Omental fat pad (tissue), 4 donors: ENCODE measurements at places on chromosomes 1 and 21.

GRCh38 chr1:173798078-173798477 is 26.4 kb upstream of the DARS2 start:
- no peak for DNase-seq

DNA sequence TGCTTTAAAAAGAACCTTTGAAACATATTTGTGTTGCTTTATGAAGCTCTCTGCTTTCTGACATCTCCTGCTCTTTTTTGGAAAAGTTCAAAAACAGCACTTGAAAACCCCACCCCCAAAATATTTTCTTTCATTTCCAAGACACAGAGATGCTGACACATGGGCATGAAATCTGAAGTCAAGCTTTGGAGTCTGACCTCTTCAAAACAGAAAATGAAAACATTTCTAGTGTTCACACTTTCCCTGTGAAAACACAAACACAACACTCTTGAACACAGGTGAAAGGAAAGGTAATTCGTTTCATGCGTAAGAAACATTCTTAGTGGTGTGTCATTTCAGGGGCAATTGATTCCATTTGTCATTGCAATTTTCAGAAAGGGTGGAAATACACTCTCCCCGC is 10.8 kb downstream of the NGF start:
- no peak for DNase-seq

DNA sequence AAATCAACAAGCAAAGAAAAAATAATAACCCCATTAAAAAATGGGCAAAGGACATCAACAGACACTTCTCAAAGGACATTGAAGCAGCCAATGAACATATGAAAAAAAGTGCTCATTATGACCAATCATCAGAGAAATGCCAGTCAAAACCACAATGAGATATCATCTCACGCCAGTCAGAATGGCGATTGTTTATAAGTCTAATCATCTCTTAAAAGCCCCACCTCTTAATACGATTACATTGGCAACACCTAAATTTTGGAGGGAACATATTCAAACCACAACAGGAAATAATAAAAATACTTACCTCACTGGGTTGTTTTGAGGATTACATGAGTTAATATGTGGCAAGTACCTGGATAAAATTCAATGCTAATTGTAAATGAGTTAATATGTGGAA is 57.1 kb upstream of the PLPPR4 start:
- DNase-seq: no peak

- DNase-seq: no peak
Observed at GRCh38 chr1:12387641-12388040, 157.8 kb downstream of the VPS13D start.

- DNase-seq: no peak
Observed at GRCh38 chr1:170885551-170885950, 49.8 kb upstream of the MROH9 start.

- no peak for DNase-seq
Observed at GRCh38 chr21:33831962-33832659, 83.5 kb downstream of the ATP5PO start.

- no peak for DNase-seq
Observed at GRCh38 chr1:26351590-26352337, 2.2 kb downstream of the CRYBG2 start.

DNA sequence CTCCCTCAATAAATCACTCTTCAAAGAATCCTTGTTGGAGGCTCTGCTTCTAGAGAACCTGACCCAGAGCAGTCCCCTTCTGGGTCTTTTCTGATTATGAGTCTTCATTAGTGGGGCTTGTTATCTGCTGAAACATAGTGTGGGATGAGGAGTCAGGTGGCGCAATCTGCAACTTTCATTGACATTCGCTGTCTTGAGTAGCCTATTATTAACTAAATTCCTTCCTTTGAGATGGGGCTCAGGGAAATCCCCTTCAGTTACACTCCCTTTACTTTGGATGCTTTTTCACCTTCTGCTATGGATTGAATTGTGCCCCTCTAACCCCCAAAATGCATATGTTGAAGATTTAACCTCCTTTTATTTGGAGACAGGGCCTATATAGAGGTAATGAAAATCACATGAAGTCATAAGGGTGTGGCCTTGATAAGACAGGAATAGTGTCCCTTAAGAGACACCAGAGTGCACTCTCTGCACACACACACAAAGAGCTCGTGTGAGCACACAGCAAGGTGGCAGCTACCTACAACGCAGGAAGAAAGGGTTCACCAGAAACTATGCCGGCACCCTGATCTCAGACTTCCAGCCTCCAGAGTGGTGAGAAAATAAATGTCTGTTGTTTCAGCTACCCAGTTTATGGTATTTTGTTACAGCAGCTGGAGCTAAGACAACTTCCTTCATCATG is 19.5 kb downstream of the DIO1 start:
- DNase-seq: no peak

GRCh38 chr21:34924771-34925419 is 124.2 kb downstream of the RUNX1 start:
- DNase-seq: no peak

DNA sequence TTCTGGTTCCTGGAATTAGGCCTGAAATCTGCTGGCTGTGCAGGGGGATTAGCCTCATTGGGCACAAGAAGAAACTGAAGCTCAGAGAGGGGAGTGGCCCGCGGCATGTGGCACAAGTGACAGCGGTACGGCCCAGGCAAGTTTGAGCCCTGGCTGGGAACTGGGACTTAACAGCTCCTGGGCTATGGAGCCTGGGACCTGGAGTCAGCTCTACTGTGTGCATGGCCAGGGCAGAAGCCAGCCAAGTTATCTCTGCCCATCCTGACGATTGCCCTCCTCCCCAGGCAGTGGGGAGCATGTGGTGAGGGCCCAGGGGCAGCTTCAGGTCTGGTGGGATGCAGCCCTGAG is 61.3 kb downstream of the ALPL start:
- no peak for DNase-seq

GRCh38 chr1:235835226-235835625 is 31.5 kb downstream of the LYST start:
- DNase-seq: no peak

DNA sequence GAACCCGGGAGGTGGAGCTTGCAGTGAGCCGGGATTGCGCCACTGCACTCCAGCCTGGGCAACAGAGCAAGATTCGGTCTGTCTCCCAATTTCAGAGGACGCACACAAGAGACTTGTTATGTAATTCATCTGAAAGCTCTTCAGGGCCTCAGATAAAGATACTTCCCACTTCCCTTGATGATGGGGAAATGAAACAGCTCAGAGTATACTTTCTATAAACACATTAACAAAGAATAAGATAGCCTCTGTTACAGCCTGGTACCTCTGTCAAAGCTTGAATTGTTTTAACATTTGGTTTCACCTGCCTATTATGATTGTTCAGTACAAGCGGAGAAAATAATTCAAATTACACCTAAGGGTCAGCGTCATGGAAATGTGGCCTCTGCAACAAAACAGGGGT is 622.9 kb upstream of the ADGRL4 start:
- no peak for DNase-seq

- no peak for DNase-seq
Observed at GRCh38 chr1:95097426-95097825, 19.7 kb upstream of the TLCD4 start.

DNA sequence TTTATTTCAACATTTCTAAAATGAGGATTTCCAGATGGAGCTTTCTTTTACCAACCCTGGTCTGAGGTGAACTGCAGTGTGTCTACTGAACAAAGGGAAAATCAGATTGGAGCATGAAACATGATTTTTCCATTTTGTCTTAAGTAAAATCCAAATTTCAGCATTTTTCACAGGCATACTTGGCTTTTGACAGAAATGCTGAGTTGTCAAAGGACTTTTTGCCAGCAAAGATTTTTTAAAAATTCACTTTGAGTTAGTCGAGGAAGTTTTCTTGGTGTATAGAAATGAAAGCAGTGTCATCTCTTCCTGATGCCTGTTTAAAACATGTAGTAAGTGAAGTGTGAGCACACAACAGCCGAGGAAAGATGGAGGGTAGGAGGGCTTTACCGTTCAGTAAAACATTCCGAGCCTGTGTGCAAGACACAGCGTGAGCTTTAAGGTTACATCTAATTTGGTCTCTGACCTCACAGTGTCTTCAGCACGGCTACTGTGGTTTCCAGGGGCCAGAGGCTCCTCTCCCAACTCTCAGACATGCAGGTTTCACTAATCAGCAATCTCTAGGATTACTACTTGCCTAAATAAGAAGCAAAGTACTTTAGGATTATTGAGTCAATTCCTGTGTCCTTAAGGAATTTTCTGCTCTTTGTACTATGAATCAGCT is 45.9 kb downstream of the SAMD13 start:
- DNase-seq: no peak

GRCh38 chr1:201904579-201904978 is 15.9 kb downstream of the SHISA4 start:
- DNase-seq: no peak
